ENCODE measurements at places on chromosomes 16 and 17.

GRCh38 chr17:81522491-81523401 is 5.4 kb upstream of the FSCN2 start:
- DNase-seq: no peak

- DNase-seq: no peak
These were observed 34.6 kb downstream of the OTOA start for GRCh38 chr16:21698169-21699032.

DNA sequence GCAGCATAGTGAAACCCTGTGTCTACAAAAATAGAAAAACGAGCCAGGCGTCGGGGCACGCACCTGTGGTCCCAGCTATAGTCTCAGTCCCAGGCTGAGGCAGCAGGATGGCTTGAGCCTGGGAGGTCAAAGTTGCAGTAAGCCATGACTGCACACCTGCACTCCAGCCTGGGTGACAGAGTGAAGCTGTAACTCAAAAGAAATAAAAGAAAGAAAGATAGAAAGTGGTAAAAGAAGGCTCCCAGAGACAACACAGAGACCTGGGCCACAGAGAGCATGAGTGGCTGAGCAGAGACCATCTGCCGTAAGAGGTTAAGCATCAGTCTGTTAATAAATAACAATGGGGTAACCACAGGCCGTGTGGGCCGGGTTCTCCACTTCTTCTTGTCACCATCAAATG is 15.3 kb upstream of the HEXD start:
- DNase-seq: no peak

GRCh38 chr17:2123375-2124251 is 68.7 kb downstream of the HIC1 start:
- DNase-seq: no peak

DNA sequence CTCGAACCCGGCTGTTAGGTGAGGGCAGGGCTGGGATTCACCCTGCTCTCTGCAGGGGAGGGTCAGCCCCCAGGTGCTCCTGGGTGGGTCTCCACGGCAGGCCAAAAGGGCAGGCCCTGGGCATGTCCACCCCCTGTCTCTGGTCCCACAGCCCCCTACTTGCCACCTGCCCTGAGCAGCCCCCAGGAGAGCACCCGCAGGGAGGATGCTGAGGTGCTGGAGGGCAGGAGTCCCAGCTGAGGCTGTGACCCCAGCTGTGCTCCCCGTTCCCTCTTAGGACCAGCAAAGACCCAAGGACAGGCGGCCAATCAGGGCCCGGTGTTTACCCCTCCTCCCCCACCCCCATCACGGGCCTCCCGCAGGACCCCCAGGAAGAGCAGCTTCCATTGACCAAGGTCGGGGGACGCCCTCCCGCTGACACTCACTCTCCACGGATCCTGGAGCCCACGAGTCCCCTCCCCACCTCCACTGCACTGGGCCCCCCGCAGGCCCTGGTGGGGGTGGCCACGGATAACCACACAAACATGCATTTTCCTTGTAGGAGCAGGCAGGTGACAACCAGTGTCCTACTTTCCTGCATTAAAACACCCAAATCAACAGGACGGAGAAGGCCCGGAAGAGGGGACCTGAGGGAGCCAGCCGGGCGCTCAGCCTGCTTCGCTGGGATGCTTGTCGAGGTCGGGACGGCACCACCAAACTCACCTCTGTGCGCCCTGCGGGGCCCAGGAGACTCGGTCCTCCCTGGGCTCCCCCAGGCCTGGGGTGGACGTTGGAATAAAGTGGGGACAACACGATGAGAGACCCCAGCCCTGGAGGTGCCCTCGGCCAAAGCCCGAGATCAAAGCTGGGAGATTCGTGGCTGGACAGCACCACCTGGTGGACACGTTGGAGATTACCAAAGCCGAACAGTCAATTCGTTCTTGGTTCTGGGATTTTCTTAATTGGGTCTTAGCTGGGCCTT is 22.5 kb upstream of the ENPP7 start:
- DNase-seq: peak; percentile 71

GRCh38 chr17:67558740-67559380 is 158.9 kb upstream of the NOL11 start:
- no peak for DNase-seq

DNA sequence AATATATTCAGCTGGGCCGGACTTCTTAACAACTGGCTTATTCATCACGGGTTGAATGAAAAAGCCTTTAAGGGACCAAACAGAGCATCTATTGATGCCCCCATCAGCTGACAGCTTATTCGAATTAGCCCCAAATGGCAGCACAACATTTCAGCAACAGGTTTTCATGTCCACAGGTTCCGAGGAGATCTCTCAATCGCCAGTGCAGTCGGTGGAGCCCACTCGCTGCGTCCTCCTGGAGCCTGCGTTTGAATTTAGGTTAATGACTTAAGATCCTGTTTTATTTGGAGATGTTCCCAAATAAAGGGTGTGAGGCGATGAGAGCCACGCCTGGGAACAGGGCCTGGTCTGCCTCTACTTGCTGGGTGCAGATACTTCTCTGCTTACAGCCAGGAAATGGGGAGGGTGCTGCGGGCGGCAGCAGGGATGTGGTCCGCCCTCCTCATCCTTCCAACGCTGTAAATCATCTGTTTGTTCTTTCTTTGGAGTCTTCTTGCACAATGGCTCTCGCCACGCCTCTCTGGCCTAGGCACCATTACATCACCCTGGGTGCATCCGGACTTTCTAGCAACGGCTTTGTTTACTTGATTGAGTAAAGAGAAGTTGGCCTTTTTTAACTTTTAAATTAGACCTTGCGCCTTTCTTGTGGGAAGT is 22.6 kb downstream of the NDE1 start:
- DNase-seq: peak; percentile 91

DNA sequence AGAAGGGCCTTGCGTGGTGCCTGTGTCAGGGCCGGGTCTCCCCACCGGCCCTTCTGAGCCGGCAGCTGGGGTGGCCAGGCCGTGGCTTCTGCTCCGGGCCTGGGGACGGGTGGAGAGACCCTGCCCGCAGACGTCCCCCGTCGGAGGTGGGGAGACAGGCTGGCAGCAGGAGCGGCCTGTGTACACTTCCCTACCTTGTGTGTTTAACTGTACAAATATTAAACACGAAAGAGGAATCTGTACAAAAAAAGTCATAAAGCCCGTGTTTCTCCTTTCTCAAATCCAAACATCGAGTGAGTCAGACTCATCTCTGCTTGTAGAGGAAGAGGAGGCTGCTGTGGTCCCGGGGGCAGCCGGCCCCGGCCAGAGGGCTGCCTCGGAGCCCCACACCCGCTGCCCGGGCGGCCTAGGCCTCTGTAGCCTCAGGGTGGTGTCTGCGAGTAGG is 2.0 kb downstream of the CACNA1H start:
- no peak for DNase-seq

- DNase-seq: no peak
These were observed at the start of gene TRIM72 for GRCh38 chr16:31213877-31214707. TRIM72 (plus strand) TSS chr16:31214119; CDS start chr16:31214739, 620 bp downstream.

- DNase-seq: no peak
These were observed 27.3 kb downstream of the CENPV start for GRCh38 chr17:16325964-16326363.

GRCh38 chr17:67818110-67819002 is 6.9 kb upstream of the BPTF start:
- DNase-seq: no peak

DNA sequence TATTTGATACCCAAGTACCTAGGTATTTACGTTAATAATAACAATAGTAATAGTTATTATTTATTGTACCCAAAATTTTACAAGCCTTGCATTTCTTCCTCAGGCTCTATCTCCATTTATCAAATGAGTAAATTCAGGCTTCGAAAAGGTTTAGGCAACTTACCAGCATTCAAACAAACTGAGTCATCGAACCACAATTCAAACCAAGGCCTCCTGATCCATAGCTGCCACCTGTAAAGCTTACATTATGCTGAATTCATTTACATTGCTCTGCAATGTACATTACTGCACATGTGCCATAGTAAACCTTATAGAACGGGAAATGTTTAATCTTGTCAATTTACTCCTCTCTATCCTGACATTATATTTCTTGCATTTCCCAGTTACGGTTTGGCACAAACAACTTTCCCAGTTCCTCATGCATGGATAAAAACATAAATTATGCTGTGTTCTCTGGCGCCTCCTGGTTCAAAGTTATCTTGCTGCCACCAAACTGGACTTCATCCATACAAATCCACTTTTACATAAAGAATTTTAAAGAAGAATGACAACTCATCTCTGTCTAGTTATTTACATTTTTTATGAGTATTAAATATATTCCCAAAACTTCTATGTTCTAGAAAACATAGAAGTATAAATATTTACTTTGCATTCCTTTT is 360.6 kb upstream of the SOX9 start:
- DNase-seq: no peak

- DNase-seq: no peak
These were observed 155.4 kb upstream of the FOXF1 start for GRCh38 chr16:86354641-86355513.

- no peak for DNase-seq
These were observed 1.7 kb downstream of the STUB1 start for GRCh38 chr16:681746-682427.

DNA sequence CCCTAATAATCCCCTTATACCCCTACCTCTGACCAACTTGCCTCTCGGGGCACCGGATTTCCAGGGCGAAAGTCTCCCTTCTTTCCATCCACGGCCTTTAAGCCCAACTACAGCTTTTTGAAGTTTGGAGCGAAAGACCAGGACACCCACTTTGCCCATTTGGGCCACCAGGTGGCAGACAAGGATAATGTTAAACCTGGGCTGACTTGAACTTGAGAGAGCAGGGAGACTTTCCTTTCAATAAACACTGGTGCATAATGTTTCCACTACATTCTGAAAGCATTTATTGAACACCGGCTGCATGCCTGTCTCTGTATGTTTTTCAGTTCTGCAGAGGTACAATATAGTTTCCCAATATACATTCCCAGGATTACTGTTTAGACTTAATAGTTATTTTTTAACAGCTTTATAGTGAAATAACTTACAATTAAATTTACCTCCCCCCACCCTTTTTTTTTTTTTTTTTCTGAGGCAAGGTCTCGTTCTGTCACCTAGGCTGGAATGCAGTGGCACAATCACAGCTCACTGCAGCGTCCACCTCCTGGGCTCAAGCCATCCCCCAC is 6.9 kb upstream of the CES3 start:
- peak; percentile 87 for DNase-seq

DNA sequence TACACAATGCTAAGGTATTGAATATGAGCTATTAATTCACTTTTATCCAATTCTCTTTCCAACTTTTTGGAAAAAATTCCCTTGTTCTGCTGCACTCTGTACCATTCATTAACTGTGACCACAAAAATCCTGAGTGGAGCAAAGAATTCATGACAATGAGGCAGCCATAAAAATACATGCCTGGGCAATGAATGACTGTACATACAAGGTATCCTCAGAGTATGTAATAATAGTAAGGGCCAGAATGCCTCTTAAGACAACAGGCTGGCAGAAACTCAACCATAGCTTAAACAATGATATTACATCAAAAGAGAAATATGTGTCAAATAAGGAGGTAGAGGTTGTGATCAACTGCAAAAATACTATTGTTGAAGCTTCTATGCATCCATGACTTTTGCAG is 74.7 kb upstream of the CA10 start:
- DNase-seq: no peak

- DNase-seq: no peak
These were observed 29.6 kb upstream of the MAP3K14 start for GRCh38 chr17:45346216-45347015.

- no peak for DNase-seq
These were observed 65.8 kb downstream of the PRMT7 start for GRCh38 chr16:68376590-68376989.

DNA sequence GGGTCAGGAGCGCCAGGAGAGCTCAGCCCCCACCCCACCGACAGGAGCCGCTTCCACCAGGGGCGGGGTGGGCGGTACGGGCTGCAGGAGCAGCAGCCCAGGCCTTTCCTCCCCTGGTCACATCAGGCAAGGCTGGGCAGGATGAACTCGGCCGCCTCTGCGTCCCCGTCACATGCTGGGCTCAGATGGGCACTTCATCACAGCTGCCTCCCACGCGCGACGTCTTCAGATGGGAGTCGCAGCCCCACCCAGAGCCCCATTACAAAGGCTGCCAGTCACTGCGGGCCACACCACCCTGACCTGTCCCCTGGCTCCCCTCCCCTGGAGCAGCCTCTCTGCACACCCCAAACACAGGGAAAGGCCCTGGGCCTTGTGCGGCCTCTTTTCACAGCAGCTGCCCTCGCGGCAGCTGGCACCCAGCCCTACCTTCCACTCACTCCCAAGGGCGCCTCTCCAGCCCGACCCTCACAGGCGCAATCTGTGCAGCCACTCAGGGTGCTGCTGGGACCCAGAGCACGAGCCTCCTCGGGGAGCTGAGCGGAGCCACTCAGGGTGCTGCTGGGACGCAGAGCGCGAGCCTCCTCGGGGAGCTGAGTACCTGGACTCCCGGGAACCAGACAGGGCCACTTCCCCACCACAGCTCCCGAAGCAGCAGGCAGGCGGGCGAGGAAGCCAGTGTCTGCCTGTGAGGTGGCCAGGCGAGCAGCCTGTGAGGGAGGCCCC is 4.7 kb downstream of the ZNF598 start:
- DNase-seq: no peak

GRCh38 chr17:11643851-11644250 is 45.6 kb downstream of the DNAH9 start:
- DNase-seq: no peak
